Fibroblast of skin of back (primary cell): ENCODE measurements at places on chromosomes 2 and 18.

GRCh38 chr2:207876842-207877535 lies 107.3 kb upstream of the FZD5 start:
- no peak for DNase-seq

- no peak for DNase-seq
Observed at GRCh38 chr2:53075760-53076159, 691.8 kb upstream of the CHAC2 start.

DNA sequence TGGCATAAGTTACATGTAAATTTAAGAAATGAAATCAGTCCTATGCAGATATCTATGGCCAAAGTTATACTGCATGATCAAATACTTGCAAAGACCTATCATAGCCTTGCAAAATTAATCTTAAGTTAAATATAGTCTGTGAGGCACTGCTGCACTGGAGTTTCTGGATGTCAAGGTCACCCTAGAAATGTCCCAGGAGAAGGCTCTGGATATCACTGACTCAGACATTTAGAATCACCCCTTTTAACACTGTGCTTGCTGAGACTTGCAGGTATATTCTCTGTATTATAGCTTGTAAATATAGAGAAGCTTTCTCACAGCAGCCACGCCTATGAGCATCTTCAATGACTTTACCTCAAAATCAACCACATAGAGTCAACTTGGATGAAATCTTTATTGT lies 51.5 kb downstream of the ETAA1 start:
- no peak for DNase-seq

GRCh38 chr2:169027234-169027633 lies 3.9 kb downstream of the ABCB11 start:
- no peak for DNase-seq

DNA sequence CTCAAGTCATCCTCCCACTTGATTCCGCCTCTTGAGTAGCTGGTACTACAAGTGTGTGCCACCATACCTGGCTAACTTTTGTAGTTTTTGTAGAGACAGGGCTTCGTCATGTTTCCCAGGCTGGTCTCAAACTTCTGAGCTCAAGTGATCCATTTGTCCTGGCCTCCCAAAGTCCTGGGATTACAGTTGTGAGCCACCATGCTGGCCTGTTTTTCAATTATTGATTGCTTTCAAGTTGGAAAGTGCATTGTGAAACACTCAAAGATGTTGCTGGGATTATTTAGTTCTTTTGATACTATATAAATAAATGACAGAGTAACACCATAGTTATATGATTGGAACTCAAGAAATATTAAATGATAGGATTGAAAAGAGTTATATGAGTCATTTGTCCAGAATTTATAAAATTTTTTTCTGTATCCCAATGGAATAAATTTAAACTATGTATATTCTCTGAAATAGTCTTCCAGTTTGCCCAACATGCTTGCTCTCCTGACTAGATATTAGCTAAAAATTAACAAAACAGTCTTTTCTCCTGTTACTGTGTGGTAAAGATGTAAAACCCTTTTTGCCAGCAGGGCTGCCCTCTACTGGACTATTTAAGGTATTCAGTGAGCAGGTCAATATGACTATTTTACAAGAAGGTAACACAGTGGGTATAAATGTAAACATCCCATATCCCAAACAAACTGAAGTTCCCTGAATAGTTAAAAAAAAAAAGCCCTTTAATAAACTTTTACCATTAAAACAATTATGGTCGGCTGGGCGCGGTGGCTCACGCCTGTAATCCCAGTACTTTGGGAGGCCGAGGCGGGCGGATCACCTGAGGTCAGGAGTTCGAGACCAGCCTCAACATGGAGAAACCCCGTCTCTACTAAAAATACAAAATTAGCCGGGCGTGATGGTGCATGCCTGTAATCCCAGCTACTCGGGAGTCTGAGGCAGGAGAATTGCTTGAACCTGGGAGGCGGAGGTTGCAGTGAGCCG lies 42.7 kb downstream of the ACSL3 start:
- peak; percentile 70 for DNase-seq

DNA sequence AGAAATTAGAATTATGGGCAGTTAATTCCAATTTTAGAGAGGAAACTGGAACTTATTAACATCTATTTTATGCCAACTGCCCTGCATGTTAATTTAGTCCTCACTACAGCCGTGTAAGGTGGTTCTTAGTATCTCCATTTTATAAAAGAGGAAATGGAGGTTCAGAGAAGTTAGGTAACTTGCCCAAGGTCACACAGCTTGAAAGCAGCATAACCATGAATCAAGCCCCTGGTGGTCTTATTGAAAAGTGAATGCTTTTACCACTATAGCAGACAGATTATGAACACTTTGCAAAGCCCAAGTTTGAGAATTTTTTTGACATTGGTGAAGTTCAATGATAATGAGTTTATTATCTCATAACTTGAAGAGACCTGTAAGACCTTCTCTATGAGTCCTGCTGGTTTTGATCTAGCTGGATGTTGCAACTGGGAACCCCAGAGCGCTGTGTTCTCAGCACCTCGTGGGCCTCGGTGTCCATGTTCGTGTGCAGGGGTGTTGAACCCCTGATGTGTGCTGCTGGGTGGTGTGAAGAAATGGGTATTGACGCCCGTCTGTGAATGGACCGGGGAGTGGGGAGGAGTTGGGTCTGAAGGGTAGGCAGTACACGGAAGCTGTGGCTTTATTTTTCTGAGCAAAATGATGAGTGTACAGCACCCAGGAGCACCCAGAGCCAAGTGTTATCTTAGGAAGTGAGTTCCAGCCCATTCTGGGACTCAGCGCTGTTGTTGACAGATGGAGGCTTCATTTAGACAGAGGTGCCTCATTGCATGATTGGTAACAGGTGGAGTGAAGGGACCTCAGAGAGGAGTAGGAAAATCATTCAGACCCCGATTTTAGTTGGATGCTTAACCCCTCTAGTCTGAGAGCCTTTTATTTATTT lies 9.7 kb downstream of the GREB1 start:
- DNase-seq, result no peak

GRCh38 chr18:61822879-61823278 lies 69.9 kb downstream of the RNF152 start:
- DNase-seq, result no peak

GRCh38 chr2:113818382-113818951 lies 62.0 kb upstream of the SLC35F5 start:
- peak; percentile 95 for DNase-seq

GRCh38 chr2:196182439-196183171 lies 11.2 kb upstream of the STK17B start:
- DNase-seq, result no peak

GRCh38 chr2:187775651-187776050 lies 221.4 kb upstream of the TFPI start:
- DNase-seq, result no peak

DNA sequence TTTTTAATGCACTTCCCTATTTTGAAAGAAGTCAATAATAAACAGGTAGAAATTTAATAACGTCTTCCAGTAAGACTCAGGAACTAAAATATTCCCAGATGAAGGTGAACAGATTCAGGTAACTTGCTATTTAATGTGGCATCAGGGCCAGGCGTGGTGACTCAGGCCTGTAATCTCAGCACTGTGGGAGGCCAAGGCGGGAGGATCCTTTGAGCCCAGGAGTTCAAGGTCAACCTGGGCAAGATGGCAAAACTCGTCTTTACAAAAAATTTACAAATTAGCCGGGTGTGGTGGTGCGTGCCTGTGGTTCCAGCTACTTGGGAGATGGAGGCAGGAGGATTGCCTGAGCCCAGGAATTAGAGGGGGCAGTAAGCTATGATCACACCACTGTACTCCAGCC lies 81.8 kb downstream of the NXPH2 start:
- DNase-seq, result no peak

- peak; percentile 71 for DNase-seq
Observed at GRCh38 chr2:26745609-26746327, 18.3 kb upstream of the SLC35F6 start.

DNA sequence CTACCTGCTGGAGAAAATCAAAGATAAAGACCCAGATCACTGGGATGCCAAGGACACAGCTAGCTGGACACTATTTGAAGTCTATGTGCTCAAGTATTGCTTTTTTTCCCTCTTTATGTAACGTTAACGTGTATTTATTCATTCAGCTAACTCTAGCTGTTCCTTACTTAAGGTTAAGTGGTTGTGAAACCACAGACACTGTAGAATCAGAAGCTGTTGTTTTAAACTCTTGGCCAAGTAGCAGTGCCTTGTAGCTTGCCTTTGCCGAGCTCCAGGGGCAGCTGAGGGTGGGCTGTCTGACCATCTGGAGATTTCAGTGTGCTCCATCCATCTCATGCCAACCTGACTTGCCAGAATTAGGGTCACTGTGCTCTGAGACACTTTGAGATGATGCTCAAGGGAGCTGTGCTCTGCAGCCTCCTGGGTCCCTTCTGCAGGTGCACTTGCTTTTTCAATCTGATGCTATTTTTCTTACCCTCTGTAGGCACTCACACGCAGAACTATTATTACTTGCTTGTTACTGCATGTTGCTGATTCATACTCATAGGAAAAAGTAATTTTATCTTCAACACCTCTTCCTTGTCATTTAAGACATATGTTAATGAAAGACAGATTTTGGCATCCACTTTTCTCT lies 116.2 kb downstream of the METTL8 start:
- no peak for DNase-seq

- no peak for DNase-seq
Observed at GRCh38 chr2:113132414-113133021, 5.1 kb downstream of the IL1RN start.

DNA sequence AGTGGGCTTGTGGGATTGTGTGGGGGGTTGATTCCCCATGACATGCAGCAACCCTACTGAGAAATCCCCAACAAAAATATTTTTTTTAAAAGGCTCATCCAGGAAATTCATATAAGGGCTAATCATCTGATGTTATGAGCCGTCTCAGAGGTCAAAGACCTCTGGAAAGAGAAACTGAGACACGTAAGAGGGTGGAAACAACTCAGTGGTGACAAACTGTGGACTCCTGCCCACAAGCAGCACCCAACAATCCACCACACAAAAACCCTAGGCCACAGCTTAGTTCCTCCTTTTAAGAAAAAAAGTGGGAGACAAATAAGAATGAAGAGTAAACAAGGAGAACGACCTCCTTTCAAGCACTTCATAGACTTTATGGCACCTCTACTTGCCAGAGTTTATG lies 1096.1 kb upstream of the NRXN1 start:
- peak; percentile 9 for DNase-seq

DNA sequence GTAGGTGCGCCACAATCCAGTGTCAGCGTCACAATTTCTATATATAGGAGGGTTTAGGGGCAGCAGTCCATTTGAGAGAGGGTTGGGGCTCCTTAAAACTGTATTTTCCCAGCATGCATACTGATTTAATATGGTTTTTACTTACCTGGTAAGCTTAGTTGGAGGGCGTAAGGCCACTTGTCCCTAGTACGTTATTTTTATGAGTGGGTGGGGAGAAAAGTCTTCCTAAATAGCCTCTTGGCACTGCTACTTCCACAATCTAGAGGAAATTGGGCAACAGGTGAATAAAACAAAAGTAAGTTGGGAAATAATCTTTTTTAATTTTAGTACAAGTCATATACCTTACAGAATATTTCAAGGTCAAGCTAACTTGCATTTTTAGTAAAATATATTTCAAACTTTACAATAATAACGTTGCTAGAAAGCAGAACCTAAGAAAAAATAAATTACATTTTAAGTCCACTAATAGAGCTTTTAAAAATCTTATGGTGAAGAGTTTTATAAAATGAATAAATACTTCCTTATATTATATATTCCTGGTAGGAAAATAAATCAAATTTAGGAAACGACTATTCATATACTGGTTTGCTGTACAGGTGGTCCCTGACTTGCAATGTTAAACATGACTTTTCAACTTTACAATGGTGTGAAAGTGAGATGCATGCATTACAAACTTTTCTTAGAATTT lies 20.9 kb downstream of the DHRS9 start:
- peak; percentile 15 for DNase-seq

DNA sequence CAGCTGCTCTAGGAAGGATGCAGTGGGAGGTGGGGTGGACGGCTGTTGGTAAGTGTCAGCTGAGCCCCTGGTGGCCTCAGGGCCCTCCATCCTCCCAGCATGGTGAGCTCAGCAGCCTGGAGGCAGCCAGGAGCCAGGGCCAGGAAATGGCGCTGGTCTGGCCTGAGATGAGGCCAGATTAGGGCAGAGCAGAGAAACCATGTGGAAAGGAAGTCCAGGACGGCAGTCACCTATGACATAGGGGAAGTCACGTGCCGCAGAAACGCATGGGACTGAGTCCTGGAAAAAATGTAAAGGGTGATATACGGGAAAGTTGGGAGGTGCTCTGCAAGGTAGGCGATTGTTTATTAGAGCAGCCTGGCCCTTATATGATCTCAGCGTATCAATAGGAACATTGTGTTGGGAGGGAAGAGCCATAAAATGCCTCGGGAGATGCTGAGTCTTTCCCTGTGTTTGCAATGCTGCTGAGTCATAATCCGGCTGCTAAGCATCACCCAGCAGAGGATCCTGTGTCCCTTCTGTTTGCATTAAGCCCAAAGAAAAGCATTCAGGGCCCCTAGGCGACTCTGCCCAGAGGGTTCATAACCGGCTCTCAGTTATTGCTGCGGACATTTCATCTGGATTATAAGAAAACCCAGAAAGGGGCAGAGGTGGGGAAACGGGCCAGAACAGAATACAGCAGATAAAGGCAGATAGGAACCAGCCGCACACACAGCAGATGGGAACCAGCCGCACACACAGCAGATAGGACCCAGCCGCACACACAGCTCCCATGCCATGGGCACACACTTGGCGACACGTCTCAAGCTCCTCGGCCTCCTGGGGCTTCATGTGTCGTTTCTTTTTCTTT lies 30.3 kb upstream of the B3GNT7 start:
- DNase-seq, result peak; percentile 84

DNA sequence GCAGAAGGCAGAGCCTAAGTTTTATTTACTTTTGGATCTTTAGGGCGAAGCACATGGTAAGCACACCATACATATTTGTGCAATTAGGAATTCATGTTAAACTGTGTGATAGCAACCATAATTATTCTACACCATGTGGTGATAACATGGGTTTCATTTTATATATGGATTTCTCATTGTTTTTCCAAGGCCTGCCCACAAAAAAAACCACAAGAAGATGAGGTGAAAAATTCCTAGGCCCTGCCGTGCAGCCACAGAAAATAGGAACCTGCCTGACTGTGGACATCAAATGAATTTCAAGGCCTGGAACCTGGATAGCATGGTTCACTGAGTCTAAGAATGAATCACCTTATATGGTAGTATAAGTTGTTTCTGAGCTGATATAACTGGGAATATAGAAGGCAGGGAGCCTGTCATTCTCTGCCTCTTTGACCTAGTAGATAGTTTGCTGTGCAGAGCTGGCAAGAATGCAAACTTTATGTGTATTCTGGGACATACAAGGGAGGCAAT lies 22.4 kb upstream of the SSB start:
- peak; percentile 57 for DNase-seq

GRCh38 chr2:236840857-236841256 lies 244.8 kb upstream of the COPS8 start:
- no peak for DNase-seq

- no peak for DNase-seq
Observed at GRCh38 chr2:180473456-180473855, 466.4 kb upstream of the CWC22 start.

- DNase-seq, result no peak
Observed at GRCh38 chr2:62136956-62137830, 58.7 kb upstream of the B3GNT2 start.

DNA sequence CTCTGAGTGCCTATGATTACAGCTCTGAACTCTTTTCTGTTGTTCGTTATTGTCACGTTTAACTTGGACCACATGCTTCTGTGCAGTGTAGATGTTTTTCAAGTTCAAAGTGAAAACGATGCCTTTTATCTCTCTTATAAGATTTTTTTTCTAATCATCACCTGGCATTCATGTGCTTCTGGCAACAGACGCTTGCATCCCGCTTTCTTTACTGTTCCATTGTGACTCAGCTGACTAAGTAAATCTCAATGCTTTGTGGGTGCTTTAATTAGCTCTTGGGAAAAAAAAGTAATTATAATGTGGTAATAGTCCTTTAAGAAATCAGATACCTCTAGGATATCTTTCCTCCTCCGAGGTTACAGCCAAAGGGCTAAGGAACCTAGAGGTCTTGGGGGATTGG lies 31.2 kb upstream of the RMP24 start:
- no peak for DNase-seq
